ENCODE measurements at places on chromosomes 12 and 14.

DNA sequence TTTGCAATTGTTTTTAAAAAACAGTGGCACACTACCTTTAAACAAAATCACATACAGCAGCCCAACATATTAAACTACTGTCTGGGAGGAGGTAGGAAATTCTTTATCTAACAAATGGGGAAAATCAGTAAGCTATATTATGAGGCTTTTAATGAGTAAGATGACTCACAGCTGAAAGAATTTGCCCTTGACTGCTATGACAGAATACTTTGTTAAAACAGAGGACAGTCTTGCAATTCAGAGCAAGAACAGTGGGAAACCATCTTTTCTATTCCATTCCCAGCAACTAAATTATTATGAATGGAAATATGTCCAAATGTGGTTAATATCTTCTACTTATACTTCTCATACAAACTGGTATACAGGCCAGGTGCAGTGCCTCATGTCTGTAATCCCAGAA, 49.2 kb upstream of the SGPP1 start:
- DNase-seq: no peak

GRCh38 chr12:89327486-89328094, 24.7 kb downstream of the DUSP6 start:
- no peak for DNase-seq

GRCh38 chr12:104551-105081, 38.0 kb downstream of the IQSEC3 start:
- DNase-seq: peak; percentile 31

DNA sequence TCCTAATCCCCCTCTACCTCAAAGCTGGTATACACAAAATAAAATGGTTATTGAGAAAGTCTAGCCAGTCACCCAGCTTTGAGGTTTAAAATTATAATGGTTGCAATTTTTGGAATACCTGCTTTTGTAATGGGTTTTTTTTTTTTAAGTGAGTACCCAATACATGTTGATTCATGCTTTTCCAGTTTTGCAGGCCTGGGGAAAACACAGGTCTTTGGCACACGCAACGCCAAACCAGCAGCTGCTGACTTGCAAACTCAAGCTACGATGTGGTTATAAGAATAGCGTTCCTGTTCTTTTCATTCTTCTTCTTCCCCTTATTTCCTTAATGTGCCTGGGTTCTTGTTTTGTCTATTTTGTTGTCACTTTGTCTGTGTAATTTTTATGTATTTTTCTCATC, 233.0 kb downstream of the EGLN3 start:
- DNase-seq: no peak

GRCh38 chr14:51978681-51979085, 10.7 kb upstream of the RTRAF start:
- no peak for DNase-seq

- peak; percentile 90 for DNase-seq
Measured at GRCh38 chr14:69625299-69626131, 14.1 kb downstream of the SUSD6 start.

- no peak for DNase-seq
Measured at GRCh38 chr14:70188322-70188658, 461 bp downstream of the SLC8A3 start.

DNA sequence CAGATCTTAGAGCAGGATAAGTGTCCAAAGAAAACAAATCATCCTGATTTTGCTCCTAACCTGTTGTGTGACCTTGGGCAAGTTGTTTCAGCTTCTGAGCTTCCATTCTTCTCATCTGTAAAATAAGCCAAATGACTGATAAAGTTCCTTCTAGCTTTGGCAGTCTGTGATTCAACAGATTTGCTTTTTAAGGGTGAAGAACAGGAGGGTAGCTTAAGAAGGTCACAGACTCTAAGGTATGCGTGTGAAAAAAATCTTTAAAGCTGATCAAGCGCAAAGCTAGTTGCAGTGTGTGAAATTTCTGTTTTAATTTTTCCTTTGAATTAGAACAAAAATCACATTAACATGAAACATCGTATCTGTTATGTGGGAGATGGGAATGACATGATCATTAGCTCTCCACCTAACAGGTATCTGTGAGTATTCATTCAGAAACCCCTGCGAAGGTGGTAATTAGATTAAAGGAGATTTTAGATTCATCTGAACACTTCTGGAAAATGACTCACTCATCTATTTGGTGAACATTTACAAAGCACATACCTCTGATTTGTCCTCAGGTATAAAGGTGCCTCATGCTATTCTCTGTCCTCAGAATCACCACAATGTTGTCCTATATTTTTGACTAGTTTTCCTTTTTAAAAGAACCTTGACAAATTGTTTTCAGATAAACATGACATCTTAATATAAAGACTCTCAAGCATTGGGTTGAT, 131.9 kb upstream of the CPM start:
- no peak for DNase-seq

Data from GDM1 (cell line).